Activated T-helper 2 cell treated with anti-CD3 and anti-CD28 coated beads, Interferon-gamma antibody, Interleukin-2, Interleukin-4, amounts not matched to agents 10 μg/mL and 5 μg/mL and 100 μg/mL, durations not matched to agents 14 hours and 24 hours and 36 hours (primary cell): ENCODE measurements at places on chromosomes 1 and 21. TPM values are rescaled to one million over a fixed set of nuclear protein-coding genes. Genes with fewer than 3 reads are reported as not detected.

HSPA6 gene
- 4.4 and 4.9 TPM in 2 replicates for total RNA-seq

ADAMTS5 gene
- total RNA-seq = not detected in 2 replicates

KRTAP11-1 gene
- total RNA-seq = not detected in 2 replicates

NPHS2 gene
- total RNA-seq = not detected in 2 replicates

FCRL1 gene
- not detected in 2 replicates for total RNA-seq

- no peaks in the 10 kb centered on the region for H3K36me3 ChIP-seq
- no peak overlapping the region for H3K27ac ChIP-seq
- no peak overlapping the region for H3K4me3 ChIP-seq
- no peak for DNase-seq
These were observed 553 bp downstream of the LEFTY1 start for GRCh38 chr1:225888289-225888897.

- no peak overlapping the region for H3K27ac ChIP-seq
- H3K27me3 ChIP-seq = no peaks in the 10 kb centered on the region
- H3K4me1 ChIP-seq = no peaks in the 10 kb centered on the region
- H3K4me3 ChIP-seq = no peak overlapping the region
These were observed 597.7 kb upstream of the ZP4 start for GRCh38 chr1:238488401-238488800.

DNA sequence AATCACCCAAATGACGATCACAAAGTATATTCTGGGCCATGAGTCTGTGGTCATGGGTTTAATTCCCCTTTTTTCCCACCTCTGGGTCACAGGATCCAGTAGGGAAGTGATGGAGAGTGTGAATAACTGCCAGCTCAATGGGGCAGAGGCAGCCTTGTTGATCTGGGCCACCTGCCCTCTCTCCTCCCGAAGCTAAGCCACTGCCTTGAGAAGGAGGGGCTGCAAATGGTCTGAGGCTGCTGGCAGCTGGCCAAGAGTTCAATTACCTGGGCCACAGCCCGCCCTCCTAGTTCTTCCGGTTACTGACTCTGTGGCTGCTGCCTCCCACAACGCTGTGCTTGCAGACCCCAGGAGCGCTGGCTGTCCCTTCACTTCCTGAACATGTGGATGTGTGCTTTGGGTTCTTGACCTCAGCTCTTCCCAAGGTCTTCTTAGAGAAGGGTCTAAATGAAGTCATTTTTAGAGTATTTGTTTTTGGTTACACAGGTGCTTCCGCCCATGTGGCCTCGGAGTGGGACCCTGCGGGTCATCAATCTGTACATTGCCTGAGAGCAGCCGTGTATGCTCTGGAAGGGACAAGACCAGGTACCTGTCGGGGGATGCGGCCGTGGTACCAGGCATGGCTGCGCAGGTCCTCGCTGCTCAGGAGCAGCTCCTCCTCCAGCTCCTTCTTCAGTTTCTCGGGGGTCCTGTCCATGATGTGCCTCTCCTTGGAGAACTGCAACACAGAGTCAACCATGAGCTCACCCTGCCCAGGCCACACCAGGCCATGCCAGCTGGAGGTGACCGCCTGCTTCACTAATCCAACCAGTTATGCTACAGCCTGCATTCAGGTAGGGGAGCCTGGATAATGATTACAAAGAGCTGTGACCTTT, 89.7 kb downstream of the BCAR3 start:
- peaks cover 8% of the 10 kb centered on the region for H3K27me3 ChIP-seq
- H3K36me3 ChIP-seq = peaks cover 25% of the 10 kb centered on the region
- no peak for DNase-seq

GRCh38 chr1:113681596-113682337, 77.5 kb downstream of the PHTF1 start:
- H3K4me3 ChIP-seq = no peak overlapping the region
- H3K36me3 ChIP-seq = peaks cover 4% of the 10 kb centered on the region
- H3K27me3 ChIP-seq = peaks cover 2% of the 10 kb centered on the region

- peak overlapping the region; percentile 98 for H3K27ac ChIP-seq
- H3K4me3 ChIP-seq = peak overlapping the region; percentile 91
- peaks cover 11% of the 10 kb centered on the region for H3K4me1 ChIP-seq
- no peak for DNase-seq
These were observed 106.9 kb downstream of the LTN1 start for GRCh38 chr21:28885853-28886177.

DNA sequence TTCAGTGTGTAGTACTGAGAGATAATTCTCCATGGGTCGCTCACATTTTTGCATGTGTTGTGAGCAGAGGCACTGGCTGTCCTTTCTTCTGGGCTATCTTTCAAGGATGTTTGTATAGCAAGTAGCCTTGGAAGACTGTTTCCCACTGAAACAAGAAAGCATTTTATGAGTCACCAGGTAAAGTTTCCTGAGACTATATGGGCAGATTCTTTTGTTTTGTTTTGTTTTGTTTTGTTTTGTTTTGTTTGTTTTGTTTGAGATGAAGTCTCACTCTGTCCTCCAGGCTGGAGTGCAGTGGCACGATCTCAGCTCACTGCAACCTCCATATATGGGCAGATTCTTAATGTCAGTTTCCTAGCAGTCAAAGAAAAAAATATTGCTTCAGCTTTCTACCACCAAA, 912.6 kb downstream of the TTLL7 start:
- H3K27me3 ChIP-seq = no peaks in the 10 kb centered on the region
- H3K4me3 ChIP-seq = no peak overlapping the region
- no peak for DNase-seq
- no peaks in the 10 kb centered on the region for H3K4me1 ChIP-seq

DNA sequence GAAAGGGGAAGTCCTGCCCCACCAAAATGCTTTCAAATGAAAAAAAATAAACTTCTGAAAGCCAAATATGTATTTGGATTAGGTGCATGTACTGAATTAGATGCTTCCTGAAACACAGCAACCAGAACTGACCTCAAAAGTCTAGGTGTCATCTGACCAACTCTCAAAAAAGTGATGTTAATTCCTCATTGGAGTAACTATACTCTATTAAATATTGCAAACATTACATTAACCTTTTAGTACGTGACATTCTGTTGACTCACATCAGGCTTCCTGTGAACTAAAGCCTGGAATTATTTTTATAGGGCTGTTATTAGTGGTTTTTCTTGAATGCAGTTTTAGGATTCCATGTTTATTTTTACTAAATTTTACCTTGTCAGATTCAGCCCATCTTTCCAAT, 73.5 kb downstream of the ASTN1 start:
- DNase-seq = no peak
- no peaks in the 10 kb centered on the region for H3K36me3 ChIP-seq
- H3K4me1 ChIP-seq = no peaks in the 10 kb centered on the region
- H3K27me3 ChIP-seq = no peaks in the 10 kb centered on the region
- no peak overlapping the region for H3K27ac ChIP-seq
- no peak overlapping the region for H3K4me3 ChIP-seq

DNA sequence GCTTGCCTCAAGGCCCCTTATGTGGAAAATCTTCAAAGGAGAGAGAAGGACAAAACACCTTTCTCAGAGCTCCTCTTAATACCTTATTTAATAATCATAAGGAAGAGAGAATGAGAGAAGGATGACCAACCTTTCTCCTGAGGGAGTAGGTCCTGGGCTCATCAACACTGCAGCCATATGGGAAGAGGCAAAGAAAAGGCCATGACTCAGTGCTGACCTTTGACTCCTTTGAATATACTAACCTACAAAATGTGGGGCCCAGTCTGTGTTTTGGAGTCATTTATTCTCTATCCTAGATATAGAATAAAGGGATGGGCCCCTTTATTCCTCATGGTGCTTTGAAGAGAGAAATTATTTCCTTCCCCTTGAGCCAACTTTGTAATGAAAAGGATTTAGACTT, 38.3 kb downstream of the CAMSAP2 start:
- no peak for DNase-seq
- H3K27me3 ChIP-seq = peaks cover 20% of the 10 kb centered on the region
- peaks cover 3% of the 10 kb centered on the region for H3K4me1 ChIP-seq
- no peak overlapping the region for H3K27ac ChIP-seq
- no peaks in the 10 kb centered on the region for H3K36me3 ChIP-seq
- no peak overlapping the region for H3K4me3 ChIP-seq

- DNase-seq = peak; percentile 54
- peak overlapping the region; percentile 93 for H3K4me3 ChIP-seq
- peak overlapping the region; percentile 87 for H3K27ac ChIP-seq
- peaks cover 36% of the 10 kb centered on the region for H3K4me1 ChIP-seq
These were observed 757 bp upstream of the NRIP1 start for GRCh38 chr21:15065392-15066122.

- peaks cover 13% of the 10 kb centered on the region for H3K4me1 ChIP-seq
- no peak for DNase-seq
- H3K36me3 ChIP-seq = peaks cover 32% of the 10 kb centered on the region
- H3K4me3 ChIP-seq = no peak overlapping the region
- H3K27me3 ChIP-seq = no peaks in the 10 kb centered on the region
These were observed 62.1 kb downstream of the FOXJ3 start for GRCh38 chr1:42272920-42273319.

- peaks cover 15% of the 10 kb centered on the region for H3K27me3 ChIP-seq
- H3K4me3 ChIP-seq = no peak overlapping the region
- no peaks in the 10 kb centered on the region for H3K4me1 ChIP-seq
These were observed 191.3 kb downstream of the CACNA1E start for GRCh38 chr1:181674617-181675016.
